ENCODE measurements at places on chromosomes 3 and 15. TPM values are rescaled to one million over a fixed set of nuclear protein-coding genes. Genes with fewer than 3 reads are reported as not detected.

CCK gene
- 0.93 TPM for polyA plus RNA-seq

GRCh38 chr3:160812304-160812703, 56.3 kb downstream of the PPM1L start:
- no peak for DNase-seq

GRCh38 chr3:39755100-39755499, 54.3 kb upstream of the MYRIP start:
- DNase-seq: no peak

AADACL2 gene
- not detected for polyA plus RNA-seq

CHL1 gene
- not detected for polyA plus RNA-seq

LSMEM2 gene
- polyA plus RNA-seq: not detected

- DNase-seq: peak; percentile 19
Observed at GRCh38 chr3:178434206-178434805, 101.9 kb upstream of the KCNMB2 start.

DPP8 gene
- polyA plus RNA-seq: 30.1 TPM

GRCh38 chr3:151214459-151214858, 11.4 kb upstream of the GPR171 start:
- DNase-seq: no peak

RPL22L1 gene
- 83.0 TPM for polyA plus RNA-seq

GRCh38 chr3:45441584-45442310, 53.4 kb downstream of the LARS2 start:
- DNase-seq: no peak

DNA sequence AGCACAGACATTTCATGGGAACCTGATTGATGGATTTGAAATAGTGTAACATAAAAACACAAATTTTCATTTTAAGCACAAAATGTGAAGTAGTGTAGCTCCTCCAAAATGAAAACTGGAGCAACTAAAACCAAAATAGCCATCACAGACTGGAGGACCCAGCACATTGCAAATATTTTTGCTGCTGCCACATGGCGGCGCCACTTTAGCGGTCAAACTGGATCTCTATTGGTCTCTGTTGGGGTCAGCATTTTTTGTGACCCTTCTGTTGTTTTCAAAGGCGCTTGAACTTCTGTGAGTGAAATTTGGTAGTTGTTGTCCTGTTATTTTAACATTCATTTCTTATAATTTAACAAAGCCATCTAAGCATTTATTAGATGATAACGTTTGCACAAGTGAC, 259.9 kb downstream of the IL20RB start:
- no peak for DNase-seq

ZNF80 gene
- not detected for polyA plus RNA-seq

DNA sequence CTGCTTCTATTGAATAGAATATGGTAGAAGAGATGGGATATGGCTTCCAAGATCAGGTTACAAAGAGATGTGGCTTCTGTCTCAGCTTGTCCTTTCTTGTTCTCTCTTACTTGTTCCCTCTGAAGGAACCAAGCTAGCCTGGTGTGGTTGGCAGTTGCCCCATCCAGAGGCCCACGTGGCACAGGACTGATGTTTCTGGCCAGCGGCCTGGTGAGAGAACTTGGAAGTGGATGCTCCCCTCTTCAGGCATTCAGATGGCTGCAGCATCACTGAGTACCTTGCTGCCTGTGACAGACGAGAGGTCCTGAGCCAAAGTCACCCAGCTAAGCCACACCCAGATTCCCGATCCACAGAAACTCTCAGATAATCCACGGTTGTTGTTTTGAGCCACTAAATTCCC, 183.6 kb downstream of the NSMCE3 start:
- DNase-seq: no peak

TRPM1 gene
- not detected for polyA plus RNA-seq

DNA sequence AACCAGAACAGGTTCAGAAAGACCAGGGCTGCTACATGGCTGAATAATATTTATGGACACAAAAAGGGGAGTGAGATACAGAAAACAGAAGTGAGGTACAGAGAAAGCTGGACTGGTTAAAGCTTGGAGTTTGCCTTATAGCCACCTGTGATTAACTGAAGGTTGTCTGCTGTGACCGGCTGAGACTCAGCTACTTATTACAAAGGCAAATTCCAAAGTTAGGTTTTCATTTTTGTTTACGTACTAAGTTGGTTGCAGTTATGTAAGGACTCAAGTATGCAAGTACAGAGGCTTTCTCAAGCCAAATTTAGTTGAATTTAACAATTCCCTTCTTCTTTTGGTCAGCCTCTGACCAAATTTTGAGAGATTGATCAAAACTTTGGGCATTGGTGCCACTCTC, 264.6 kb downstream of the THSD4 start:
- DNase-seq: no peak

GRCh38 chr15:59249816-59250215, 43.2 kb downstream of the LDHAL6B start:
- no peak for DNase-seq

SAMD7 gene
- polyA plus RNA-seq: not detected

GRCh38 chr15:50249704-50250103, 15.8 kb downstream of the HDC start:
- no peak for DNase-seq

CD86 gene
- not detected for polyA plus RNA-seq

SHF gene
- polyA plus RNA-seq: 0.93 TPM

PSTPIP1 gene
- polyA plus RNA-seq: 0.80 TPM

- DNase-seq: peak; percentile 22
Observed at GRCh38 chr3:185021256-185021655, 131.6 kb downstream of the C3orf70 start.

- DNase-seq: no peak
Observed at GRCh38 chr3:42659451-42660130, 6.1 kb downstream of the ZBTB47 start.

PLA2G4E gene
- not detected for polyA plus RNA-seq

GRCh38 chr3:158105710-158106253, 438 bp downstream of the SHOX2 start:
- DNase-seq: peak; percentile 83

GRCh38 chr3:64650096-64650622, 37.6 kb downstream of the ADAMTS9 start:
- no peak for DNase-seq

DNA sequence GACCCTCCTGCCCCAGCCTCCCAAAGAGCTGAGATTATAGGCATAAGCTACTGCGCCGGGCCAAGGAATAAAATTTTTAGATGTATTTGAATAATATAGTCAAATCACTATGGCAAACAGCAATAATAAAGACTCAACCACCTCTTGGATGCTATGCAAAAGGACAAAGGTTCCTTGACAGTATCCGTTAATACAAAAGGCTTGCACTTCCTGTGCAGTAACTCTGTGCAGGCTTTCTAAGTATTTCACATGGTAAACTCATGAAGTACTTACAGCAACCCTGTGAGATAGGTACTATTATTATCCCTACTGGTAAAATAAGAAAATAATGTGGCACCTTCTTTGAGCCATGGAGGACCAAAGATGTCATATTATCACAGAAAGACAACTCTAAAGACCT, 86.8 kb downstream of the SHQ1 start:
- DNase-seq: no peak

DNA sequence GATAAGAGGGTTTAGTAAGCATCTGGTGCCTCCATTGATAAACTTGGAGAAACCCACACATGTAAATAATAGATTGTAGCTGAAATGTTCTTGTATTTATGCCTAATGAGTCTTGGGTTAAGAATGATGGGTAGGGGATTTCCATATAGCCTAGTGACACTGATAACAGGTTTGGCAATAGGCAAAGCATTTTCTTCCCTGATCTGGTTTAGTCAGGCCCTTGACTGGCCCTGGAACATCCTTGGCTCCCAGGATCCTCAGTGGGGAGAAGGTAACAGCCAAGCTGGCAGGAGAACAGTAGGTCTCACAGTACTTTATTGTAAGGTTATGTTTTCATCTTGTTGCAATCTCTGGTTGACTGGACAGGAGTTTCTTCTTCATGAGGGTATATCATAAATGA, 228.4 kb downstream of the DIPK2A start:
- DNase-seq: no peak

DNA sequence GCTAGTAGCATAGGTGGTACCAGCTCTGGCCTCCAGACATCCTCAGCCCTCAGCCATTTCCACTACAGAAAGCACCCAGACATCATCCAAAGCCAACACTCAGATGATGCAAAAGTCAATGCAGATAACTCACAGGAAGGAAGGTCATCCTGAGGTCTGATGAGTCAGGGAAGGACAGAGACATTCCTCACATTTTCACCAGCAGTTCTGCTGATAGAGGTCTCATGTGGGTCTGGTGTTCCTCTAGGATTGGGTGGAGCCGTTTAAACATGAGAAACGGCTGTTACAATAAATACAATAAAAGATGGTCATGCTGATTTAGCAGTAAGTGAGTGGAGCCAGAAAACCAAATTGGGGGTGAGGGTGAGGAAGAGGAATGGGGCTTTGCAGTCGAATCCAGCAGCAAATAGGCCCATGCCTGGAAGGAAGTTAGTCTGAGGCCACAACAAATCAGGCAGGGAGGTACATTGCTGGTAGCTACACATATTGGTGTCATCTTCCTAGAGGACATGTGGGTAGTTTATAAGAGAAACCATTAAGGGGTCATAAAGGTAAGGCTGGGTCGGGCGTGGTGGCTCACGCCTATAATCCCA, 33.3 kb upstream of the FLNB start:
- DNase-seq: peak; percentile 94

DNA sequence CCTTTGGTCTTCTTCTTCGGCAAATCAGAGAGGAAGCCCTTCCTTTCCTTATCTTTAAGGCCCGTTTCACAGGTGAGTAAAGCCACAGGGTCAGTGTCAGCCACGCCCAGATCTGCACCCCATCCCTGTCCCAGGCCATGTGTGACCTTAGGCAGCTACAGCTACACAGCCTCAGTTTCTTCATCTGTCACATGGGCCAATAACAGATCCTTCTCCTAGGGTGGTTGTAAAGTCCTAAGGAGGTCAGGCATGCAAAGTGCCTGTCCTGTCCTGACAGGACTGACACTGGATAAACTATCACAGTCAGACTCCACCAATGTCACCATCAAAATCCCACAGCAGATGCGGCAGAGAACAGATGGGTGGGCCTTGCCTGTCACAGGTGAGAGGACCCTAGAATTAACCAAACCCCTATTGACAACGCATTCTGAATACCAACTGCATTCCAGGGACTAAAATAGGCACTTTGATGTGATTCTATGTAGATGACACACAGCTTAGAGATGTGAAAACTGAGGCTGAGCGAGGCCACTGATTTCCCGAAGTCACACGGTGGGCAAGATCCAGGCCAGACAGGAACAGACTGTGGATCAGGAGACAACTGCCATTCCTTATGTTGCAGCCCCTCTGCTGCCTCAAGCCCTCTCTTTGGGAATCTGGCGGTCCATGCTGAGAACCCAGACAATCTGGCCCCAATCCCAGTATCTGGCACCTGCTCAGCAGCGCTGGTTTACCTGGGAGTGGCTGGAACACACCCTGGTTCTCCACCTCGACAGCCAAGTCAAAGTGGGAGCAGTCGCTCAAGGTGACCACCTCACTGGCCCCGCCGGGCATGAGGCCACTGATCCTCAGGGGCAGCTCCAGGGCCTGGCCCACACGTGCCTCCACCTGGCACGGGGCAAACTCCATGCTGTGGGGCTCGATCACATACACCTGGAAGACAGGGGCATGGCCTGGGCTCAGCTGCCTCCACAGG, 48.7 kb downstream of the NUP210 start:
- no peak for DNase-seq

- DNase-seq: no peak
Observed at GRCh38 chr3:55608301-55608937, 121.3 kb upstream of the WNT5A start.

LIPC gene
- polyA plus RNA-seq: 1.1 TPM

DNA sequence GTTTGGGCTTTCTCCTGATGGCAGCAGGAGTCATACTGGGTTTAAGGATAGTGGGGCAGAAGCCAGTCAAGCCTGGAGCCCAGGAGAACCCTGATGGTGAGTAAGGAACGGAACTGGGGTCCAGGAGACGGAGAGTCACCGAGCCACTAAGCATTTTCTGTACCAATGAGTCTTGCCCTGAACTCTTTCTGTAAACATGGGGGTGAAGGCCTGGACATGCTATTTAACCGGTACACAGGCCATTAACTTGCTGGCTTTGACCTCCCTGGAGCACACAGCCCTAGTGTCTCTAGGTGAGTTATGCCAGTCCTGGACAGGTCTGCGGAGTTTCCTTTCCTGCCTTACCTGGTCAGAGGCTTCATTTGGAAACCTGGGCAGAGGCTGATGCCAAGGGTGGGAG, 3.9 kb downstream of the SLC6A6 start:
- no peak for DNase-seq

GRCh38 chr15:78739996-78740903, 71.0 kb downstream of the ADAMTS7 start:
- DNase-seq: peak; percentile 74

ADAMTS17 gene
- polyA plus RNA-seq: not detected

DNA sequence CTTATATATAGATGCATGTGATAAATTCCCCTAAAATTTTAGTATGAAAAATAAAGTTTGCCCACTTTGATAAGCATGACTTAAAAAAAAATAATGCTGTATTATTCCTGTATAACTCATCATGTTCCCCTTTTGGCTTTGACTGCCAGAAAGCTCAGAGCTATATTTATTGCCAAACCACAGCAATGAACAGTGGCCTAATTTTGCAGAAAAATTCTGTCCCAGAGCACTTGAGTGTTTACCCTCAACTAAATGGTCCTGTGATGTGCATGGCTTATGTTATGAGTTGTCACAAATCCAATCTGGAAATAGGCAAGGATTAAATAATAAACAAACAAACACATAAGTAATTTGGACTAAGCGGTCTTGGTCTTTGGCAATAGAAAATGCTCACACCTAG, 276.7 kb downstream of the SLC9A9 start:
- peak; percentile 33 for DNase-seq

- DNase-seq: no peak
Observed at GRCh38 chr15:35448294-35448693, 97.7 kb downstream of the DPH6 start.

DNA sequence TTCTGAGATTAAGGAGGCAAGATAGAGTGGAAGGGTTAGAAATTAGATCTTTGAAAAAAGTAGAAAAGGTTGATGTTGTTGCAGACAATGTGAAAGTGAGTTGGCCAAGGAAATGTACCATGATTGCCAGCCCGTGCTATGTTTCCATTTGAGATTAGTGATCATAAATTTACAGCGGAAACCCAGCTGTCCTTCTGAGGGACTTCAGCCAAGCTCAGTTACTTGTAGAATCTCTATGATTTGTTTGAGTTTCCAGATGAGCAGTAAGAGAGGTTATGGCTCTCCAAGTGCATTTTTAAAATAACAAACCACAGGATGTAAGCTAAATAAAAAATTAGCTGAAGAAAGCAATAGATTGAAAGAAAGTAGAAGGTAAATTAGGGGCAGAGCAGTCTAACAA, 54.2 kb upstream of the RBMS3 start:
- DNase-seq: no peak

DNA sequence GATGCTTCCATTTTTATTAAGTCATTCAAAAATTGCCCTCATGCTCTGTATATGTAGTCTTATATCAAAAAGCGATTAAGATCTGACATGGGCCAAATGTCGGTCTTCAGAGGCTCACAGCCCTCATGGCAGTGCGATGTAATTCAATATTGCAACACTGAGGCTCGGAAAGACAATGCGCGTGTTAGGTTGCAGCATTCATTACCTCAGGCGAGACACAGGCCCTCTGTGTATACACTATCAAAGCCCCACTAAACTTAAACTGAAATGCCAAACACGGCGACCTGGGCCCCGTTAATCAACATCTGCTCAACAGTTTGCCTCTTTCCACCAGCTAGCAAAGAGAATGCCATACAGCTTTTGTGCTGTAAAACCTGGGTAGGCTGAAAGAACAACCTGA, 413.4 kb downstream of the ERC2 start:
- DNase-seq: no peak

IL12A gene
- 1.6 TPM for polyA plus RNA-seq

MOBP gene
- not detected for polyA plus RNA-seq
